Keratinocyte (primary cell): ENCODE measurements at places on chromosomes 5 and 9.

GRCh38 chr5:91042936-91043255 lies 340.2 kb downstream of the ARRDC3 start:
- no peak overlapping the region for H3K4me3 ChIP-seq
- H3K27me3 ChIP-seq = no peaks in the 10 kb centered on the region
- H3K4me1 ChIP-seq = no peaks in the 10 kb centered on the region

DNA sequence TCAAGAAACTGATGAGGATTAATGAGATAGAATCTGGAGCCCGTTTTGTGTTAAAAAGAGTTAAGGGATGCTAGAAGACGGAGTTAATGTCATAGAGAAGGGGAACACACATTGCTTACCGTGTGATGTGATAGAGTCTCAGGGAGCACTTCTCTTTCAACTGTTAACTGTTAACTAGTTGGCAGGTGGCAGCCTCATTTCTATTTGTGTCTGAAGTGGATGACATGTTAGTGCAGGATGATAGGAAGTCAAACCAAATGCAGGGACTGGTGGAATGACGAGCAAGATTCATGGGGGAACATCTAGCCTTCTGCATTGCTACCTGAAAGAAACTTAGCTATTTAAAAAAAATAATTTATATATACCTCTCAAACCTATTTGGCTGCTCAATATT lies 222.7 kb downstream of the MAST4 start:
- no peaks in the 10 kb centered on the region for H3K27me3 ChIP-seq
- H3K36me3 ChIP-seq = no peaks in the 10 kb centered on the region
- H3K4me1 ChIP-seq = peaks cover 5% of the 10 kb centered on the region
- H3K27ac ChIP-seq = no peak overlapping the region

GRCh38 chr5:55459572-55459971 lies 75.2 kb downstream of the PLPP1 start:
- H3K27ac ChIP-seq = no peak overlapping the region
- H3K4me1 ChIP-seq = no peaks in the 10 kb centered on the region
- no peak overlapping the region for H3K4me3 ChIP-seq
- H3K27me3 ChIP-seq = no peaks in the 10 kb centered on the region

- no peaks in the 10 kb centered on the region for H3K4me1 ChIP-seq
- H3K36me3 ChIP-seq = no peaks in the 10 kb centered on the region
- no peak overlapping the region for H3K27ac ChIP-seq
- H3K4me3 ChIP-seq = no peak overlapping the region
- H3K27me3 ChIP-seq = no peaks in the 10 kb centered on the region
Measured at GRCh38 chr5:129601576-129601975, 141.5 kb downstream of the ADAMTS19 start.

GRCh38 chr5:24703934-24704333 lies 59.2 kb upstream of the CDH10 start:
- no peaks in the 10 kb centered on the region for H3K36me3 ChIP-seq
- no peak overlapping the region for H3K4me3 ChIP-seq
- DNase-seq = no peak
- no peaks in the 10 kb centered on the region for H3K27me3 ChIP-seq

DNA sequence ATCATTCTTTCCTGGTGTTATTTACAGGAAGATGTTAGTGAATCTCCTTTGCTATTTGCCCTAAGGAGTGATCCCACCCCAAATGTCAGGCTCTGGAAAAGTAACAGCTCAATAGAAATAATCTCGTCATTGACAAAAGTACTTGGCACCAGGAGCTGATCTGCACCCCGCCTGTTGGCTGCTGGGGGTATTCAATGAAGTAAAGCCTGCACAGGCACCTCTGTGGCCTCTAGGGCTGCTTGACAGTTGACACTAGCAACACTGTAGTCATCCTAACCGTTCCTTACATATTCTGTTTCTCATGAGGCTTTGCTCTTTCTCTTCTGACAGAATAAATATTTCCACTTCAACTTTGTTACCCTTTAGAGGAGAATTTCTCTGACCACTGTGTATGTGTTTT lies 103.4 kb downstream of the DOCK2 start:
- no peaks in the 10 kb centered on the region for H3K27me3 ChIP-seq
- peaks cover 12% of the 10 kb centered on the region for H3K4me1 ChIP-seq
- no peaks in the 10 kb centered on the region for H3K36me3 ChIP-seq
- DNase-seq = no peak
- H3K4me3 ChIP-seq = no peak overlapping the region

DNA sequence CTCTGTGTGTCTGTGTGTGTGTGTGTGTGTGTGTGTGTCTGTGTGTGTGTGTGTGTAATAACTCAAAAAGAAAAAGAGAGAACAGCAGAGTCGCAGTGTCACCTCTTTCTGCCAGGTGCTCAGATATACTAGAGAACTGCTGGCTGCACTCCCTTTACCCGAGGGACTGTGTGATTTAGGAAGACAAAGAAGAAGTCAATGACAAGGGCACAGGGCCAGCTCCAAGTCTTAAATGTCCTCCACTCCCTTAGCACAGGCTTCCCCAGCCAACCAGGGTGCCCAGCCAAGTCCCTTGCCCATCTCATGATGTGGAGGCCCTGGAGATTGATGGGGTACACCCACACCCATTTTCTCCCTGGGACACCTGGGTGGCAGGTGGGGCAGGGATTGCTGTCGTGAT lies 8.7 kb downstream of the CCNJL start:
- H3K4me3 ChIP-seq = no peak overlapping the region
- H3K36me3 ChIP-seq = no peaks in the 10 kb centered on the region
- no peak for DNase-seq
- H3K4me1 ChIP-seq = no peaks in the 10 kb centered on the region
- no peak overlapping the region for H3K27ac ChIP-seq

- H3K27me3 ChIP-seq = no peaks in the 10 kb centered on the region
- H3K36me3 ChIP-seq = no peaks in the 10 kb centered on the region
- no peak overlapping the region for H3K4me3 ChIP-seq
- DNase-seq = no peak
- peaks cover 2% of the 10 kb centered on the region for H3K4me1 ChIP-seq
Measured at GRCh38 chr5:73155271-73156222, 17.4 kb upstream of the TMEM174 start.

DNA sequence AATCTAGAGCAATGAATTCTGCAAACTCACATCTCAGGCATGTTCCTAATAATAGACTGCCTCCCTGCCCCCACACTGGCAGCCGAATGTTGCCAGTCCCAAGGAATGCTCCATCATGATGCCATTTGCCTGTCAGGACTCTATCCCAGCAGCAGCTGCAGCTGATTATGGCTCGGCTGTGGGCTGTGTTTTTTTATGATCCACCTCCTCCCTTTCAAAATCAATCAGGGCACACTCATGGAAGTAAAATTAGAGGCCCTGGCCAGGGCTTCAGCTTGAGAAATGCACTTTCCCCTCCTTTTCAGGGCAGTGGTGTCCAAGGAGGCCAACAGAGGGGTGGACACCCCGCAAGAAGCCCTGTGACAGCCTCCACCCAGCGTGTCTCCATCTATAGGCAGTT lies 176.7 kb upstream of the S1PR3 start:
- H3K4me1 ChIP-seq = no peaks in the 10 kb centered on the region
- H3K27ac ChIP-seq = no peak overlapping the region
- H3K27me3 ChIP-seq = no peaks in the 10 kb centered on the region

GRCh38 chr9:68980341-68980914 lies 33.5 kb downstream of the PRKACG start:
- no peaks in the 10 kb centered on the region for H3K27me3 ChIP-seq
- H3K36me3 ChIP-seq = no peaks in the 10 kb centered on the region
- H3K4me1 ChIP-seq = no peaks in the 10 kb centered on the region
- no peak for DNase-seq
- H3K4me3 ChIP-seq = no peak overlapping the region

GRCh38 chr9:126621061-126621918 lies 7.6 kb downstream of the LMX1B start:
- no peak overlapping the region for H3K27ac ChIP-seq
- no peaks in the 10 kb centered on the region for H3K4me1 ChIP-seq
- DNase-seq = no peak
- no peaks in the 10 kb centered on the region for H3K36me3 ChIP-seq
- peaks cover 10% of the 10 kb centered on the region for H3K27me3 ChIP-seq

- DNase-seq = no peak
- H3K27ac ChIP-seq = no peak overlapping the region
- H3K36me3 ChIP-seq = no peaks in the 10 kb centered on the region
- H3K4me3 ChIP-seq = no peak overlapping the region
- peaks cover 4% of the 10 kb centered on the region for H3K4me1 ChIP-seq
Measured at GRCh38 chr5:56659971-56660370, 155.4 kb upstream of the MAP3K1 start.

DNA sequence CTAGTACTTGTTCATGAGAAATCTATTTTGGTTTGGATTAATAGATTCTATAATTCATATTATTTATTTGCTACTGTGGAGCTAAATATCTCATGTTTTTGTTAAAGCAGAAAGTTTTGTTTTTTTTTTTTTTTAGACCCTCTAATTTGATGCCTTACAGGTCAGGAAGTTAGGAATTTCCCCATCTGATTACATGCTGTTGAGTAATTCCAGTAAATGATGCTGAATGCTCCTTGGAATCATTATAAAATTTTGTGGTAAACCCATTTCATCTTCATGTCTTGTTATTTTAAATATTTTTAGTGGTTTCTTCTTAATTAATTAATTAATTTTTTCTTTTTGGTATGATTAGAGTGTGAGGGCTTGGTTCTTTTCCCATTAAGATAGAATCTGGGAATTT lies 35.6 kb downstream of the NNT start:
- H3K27me3 ChIP-seq = no peaks in the 10 kb centered on the region
- DNase-seq = no peak
- H3K4me1 ChIP-seq = no peaks in the 10 kb centered on the region
- no peak overlapping the region for H3K4me3 ChIP-seq
- peaks cover 1% of the 10 kb centered on the region for H3K36me3 ChIP-seq

DNA sequence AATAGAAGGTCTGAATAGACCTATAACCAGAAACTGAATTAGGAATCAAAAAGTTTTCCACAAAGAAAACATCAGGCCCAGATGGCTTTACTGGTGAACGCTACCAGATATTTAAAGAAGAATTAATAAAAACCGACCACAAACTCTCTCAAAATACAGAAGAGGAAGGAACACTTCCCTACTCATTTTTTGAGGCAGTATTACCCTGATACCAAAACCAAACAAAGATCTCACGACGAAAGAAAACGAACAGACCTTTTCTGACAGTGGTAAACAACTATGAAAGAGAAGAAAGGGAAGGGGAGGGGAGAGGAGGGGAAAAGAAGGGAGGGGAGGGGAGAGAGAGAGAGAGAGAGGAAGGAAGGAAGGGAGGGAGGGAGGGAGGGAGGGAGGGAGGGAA lies 13.5 kb downstream of the B4GALT1 start:
- no peak overlapping the region for H3K4me3 ChIP-seq
- H3K27ac ChIP-seq = no peak overlapping the region
- no peaks in the 10 kb centered on the region for H3K27me3 ChIP-seq
- peaks cover 44% of the 10 kb centered on the region for H3K4me1 ChIP-seq
- no peaks in the 10 kb centered on the region for H3K36me3 ChIP-seq

GRCh38 chr5:145976431-145977155 lies 40.2 kb downstream of the SH3RF2 start:
- no peak overlapping the region for H3K4me3 ChIP-seq
- peaks cover 20% of the 10 kb centered on the region for H3K36me3 ChIP-seq
- H3K4me1 ChIP-seq = peaks cover 50% of the 10 kb centered on the region
- no peak for DNase-seq

DNA sequence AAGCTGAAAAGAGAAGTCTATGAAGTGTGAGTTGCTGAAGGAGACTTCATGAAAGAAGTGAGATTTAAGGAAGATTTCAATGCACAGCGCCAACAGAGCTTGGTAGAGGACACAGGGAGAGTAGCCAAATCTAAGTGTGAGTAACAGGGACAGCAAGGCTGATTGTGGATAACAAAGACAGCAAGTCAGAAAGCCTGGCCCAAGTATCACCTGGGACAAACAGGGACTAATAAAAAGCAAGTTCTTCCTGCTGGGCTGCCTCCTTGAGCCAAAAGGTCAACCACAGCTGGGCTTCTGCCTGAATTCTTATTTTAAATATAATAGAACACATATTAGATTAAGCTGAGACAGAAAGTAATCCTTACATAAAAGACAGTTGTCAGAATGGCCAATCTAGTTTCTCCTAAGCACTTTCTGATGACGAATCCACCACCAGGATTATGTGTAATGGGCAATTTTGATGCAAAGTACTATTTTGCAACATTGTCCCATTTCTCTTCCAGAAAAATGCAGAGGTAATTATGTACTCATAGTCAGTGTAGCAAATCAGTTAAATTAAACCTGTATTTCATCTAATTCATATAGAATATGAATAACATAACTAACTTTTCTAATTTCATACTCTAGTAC lies 73.8 kb downstream of the MAPKAP1 start:
- H3K27me3 ChIP-seq = no peaks in the 10 kb centered on the region
- no peaks in the 10 kb centered on the region for H3K36me3 ChIP-seq
- peaks cover 51% of the 10 kb centered on the region for H3K4me1 ChIP-seq

- no peaks in the 10 kb centered on the region for H3K36me3 ChIP-seq
- H3K4me1 ChIP-seq = peaks cover 6% of the 10 kb centered on the region
- DNase-seq = no peak
- no peaks in the 10 kb centered on the region for H3K27me3 ChIP-seq
- no peak overlapping the region for H3K27ac ChIP-seq
- no peak overlapping the region for H3K4me3 ChIP-seq
Measured at GRCh38 chr5:58088941-58089340, 370.9 kb downstream of the PLK2 start.

DNA sequence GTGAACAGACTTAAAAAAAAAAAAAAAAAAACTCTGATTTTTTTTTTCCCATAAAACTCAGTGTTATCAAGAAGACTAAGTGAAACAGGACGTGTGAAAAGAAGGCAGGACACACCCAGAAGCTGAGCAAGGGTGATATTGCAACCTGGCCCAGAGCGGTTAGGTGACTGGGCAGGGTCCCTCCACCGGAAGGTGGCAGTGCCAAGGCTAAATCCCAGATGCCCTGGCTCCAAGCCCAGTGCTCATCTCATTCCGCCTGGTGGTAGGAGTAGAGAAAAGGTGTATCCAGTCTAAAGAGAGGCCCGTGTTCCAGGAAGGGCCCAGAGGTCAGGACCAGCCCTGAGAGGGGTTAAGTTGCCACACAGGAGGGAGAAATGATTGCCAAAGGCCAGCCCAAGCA lies 51.5 kb upstream of the SAP30L start:
- no peak overlapping the region for H3K27ac ChIP-seq
- no peaks in the 10 kb centered on the region for H3K27me3 ChIP-seq
- H3K36me3 ChIP-seq = no peaks in the 10 kb centered on the region
- peaks cover 14% of the 10 kb centered on the region for H3K4me1 ChIP-seq
- H3K4me3 ChIP-seq = no peak overlapping the region
